Dermis blood vessel endothelial cell (primary cell): ENCODE measurements at places on chromosomes 12 and 14. TPM values are rescaled to one million over a fixed set of nuclear protein-coding genes. Genes with fewer than 3 reads are reported as not detected.

The TMEM229B gene
- 1.1 and 1.4 TPM in 2 replicates for total RNA-seq

GRCh38 chr14:34124585-34124984 is 173.7 kb upstream of the EGLN3 start:
- no peak for DNase-seq

The NRL gene
- total RNA-seq = 0.88 and 2.6 TPM in 2 replicates

The POP5 gene
- 28.6 and 35.2 TPM in 2 replicates for total RNA-seq

- DNase-seq = peak; percentile 3
Measured at GRCh38 chr12:118714051-118714460, 267.3 kb upstream of the SRRM4 start.

The PZP gene
- total RNA-seq = 0.70 and 2.4 TPM in 2 replicates

GRCh38 chr12:53990311-53991076 is 5.5 kb downstream of the HOXC10 start:
- no peak for DNase-seq

- DNase-seq = peak; percentile 69
Measured at GRCh38 chr12:77724367-77724957, 106.2 kb upstream of the NAV3 start.

GRCh38 chr14:54599966-54600716 is 33.2 kb downstream of the SAMD4A start:
- DNase-seq = peak; percentile 73

- no peak for DNase-seq
Measured at GRCh38 chr12:108918960-108919642, 39.2 kb downstream of the DAO start.

The ABCD2 gene
- total RNA-seq = not detected in 2 replicates

The GPRC5A gene
- 3.2 and 10.7 TPM in 2 replicates for total RNA-seq

DNA sequence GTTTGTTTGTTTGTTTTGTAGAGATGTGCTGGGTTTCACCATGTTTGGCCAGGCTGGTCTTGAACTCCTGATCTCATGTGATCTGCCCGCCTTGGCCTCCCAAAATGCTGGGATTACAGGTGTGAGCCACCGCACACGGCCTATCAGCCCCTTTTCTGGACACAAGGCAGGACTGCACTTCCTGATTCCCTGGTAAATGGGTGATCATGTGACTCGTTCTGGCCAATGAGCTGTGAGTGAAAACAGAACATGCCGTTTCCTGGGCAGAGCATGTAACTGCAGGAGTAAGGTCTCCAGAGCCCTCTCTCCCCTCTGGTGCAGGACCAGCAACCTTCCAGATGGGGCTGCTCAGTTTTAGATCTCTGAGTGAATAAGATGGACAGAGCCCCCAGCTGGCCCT is 92.7 kb downstream of the ITPK1 start:
- DNase-seq = peak; percentile 40

DNA sequence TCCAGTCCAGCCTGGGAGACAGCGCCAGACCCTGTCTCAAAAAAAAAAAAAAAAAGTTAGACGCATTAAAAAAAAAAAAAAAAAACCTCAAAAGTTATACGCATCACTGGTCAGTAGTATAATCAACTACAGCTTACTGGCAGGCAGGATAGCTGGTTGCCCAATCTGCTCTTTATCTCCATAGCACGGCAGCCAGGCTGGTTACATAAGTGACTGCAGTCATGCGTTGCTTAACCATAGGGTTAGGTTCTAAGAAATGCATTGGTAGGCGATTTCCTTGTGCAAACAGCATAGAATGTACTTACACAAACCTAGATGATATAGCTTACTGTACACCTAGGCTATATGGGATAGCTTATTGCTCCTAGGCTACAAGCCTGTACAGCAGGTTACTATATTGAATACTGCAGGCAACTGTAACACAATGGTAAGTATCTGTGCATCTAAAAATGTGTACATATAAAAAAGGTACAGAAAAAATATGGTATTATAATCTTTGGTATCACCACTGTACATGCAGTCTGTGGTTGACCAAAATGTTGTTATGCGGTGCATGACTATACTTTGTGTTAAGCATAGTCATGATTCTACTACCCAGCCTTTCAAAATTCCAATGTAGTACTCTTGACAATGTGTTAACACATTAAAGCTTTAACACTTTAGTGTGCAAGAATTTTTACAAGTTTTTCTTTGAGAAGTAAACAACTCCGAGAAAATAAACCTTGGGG is 8.1 kb downstream of the L2HGDH start:
- DNase-seq = no peak

- DNase-seq = no peak
Measured at GRCh38 chr14:54617467-54617866, 50.5 kb downstream of the SAMD4A start.

DNA sequence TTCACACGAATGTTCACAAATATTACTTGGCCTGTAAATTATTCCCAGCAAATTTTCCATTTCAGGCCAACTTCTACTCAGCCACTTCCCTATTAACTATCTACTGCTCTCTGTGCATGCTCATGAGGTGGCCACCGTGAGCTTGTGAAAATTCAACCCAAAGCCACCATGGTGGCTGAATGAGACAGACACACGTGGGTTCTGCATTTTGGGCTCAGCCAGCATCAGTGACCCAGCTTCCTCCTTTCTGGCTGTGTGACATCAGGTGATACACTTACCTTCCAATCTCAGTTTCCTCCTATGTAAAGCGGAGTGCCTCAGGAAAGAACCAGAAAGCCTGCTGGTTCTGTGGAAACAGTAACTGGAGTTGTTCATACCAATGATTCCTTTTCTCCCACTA is 175.8 kb downstream of the FOXN3 start:
- no peak for DNase-seq

DNA sequence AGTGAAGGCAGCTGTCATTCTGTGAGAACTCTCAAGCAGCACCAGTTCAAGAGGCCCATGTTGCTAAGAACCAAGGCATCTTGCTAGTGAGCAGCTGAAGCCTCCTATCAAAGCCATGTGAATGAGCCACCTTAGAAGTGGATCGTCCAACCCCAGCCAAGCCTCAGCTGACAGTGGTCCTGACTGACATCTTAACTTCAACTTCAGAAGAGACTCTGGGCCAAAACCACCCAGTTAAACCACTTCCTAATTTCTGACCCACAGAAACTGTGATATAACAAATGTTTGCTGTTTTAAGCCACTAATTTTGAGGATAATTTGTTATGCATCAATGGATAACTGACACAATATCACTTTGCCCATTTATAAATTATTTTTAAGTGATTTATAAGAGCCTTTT is 256.0 kb downstream of the RPAP3 start:
- DNase-seq = no peak

- no peak for DNase-seq
Measured at GRCh38 chr12:56759263-56759908, 3.7 kb upstream of the HSD17B6 start.

GRCh38 chr12:30438601-30439041 is 257.0 kb downstream of the IPO8 start:
- no peak for DNase-seq

- DNase-seq = no peak
Measured at GRCh38 chr12:51122844-51123243, 39.4 kb upstream of the CSRNP2 start.

The PTGDR gene
- total RNA-seq = not detected in 2 replicates

DNA sequence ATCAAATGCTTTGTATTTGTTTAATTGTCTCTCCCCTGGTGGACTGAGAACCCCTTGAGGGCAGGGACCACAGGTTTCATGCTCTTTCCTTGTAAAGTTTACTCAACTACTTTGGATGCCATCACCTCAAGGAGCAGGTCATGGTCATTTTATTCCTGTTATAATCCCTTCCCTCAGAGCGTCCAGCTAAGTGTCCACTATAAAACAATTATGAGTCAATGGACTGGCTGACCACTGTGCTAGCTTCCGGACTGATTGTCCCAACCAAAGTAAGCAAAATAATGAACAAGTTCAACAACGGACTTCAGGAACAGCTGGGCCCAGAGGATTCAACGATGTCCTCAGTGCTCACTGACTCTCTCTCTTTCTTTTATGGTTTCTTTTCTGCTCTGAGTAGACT is 18.2 kb downstream of the AK7 start:
- DNase-seq = peak; percentile 27

DNA sequence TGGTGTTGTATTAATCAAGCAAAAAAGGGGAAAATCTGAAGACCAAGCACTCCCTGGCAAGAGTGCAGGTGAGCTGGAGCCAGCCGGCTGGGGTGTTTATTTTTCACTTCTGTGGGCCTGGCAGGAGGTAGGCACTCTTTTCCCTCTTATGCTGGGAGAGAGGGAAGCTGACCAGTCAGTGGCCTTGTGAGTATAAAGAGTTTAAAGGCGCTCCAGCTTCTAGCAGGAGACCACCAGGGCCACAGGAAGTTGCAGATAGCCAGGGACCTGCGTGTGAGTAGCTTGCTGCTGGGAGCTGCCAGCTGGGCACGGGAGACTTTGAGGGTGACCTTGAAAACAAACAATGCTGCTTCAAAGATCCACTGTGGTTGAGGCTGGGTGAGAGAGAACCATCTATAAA is 217.4 kb upstream of the PWP1 start:
- no peak for DNase-seq

GRCh38 chr12:88896958-88897357 is 316.7 kb upstream of the KITLG start:
- DNase-seq = peak; percentile 90

The IL25 gene
- total RNA-seq = not detected in 2 replicates
